Thymus (tissue), 14 donors: ENCODE measurements at places on chromosomes 3 and 15. TPM values are rescaled to one million over a fixed set of nuclear protein-coding genes. Genes with fewer than 3 reads are reported as not detected.

LDHAL6B gene
- total RNA-seq: not detected

DNA sequence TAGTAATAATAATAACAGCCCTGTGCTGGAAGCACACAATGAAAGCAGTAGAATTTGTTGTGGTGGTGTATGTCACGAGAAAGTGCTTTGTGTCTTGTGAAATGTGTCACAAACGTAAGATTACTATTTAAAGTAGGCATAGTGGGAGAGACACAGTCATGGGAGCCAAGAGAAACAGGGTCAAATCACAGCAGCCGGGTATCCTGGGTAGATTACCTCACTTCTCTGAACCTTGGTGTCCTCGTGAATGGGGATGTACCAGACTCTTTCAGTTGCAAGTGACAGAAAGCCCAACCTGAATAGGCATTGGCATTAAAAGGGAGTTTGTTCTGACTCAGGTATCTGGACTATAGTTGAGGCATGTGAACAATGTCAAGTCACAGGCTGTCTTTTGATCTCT is 29.1 kb upstream of the SRGAP3 start:
- DNase-seq: no peak

HCLS1 gene
- total RNA-seq: 128 TPM

DNA sequence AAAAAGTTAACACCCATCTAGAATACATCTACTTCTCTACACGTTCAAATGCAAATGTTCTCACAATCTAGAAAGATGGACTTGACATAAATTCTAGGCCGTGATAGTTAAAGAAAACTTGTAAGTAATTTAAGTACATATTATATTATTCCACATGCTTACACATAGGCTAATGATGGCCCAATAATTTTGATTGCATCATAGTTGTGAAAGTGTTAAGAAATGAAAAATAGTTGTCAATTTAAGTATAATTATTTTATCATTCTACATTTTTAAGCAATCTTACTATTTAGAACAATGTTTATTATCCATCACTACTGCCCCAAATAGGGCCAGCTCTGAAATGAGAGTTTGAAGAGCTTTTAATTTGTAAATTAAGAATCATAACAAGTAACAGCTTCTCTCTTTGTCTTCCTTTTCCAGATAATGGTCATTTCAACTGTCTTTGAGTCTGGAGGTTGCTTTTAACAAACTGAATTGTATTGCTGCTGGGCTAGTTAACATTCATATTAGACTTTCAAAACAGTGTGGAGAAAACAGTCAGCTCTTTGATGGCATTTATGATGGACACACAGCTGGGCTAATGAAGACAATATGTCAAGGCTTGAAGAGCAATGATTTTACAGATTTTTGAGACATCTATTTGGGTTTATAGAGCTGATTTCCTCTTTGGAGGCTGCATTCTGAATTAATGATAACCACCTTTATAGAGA is 246.1 kb upstream of the KCNH8 start:
- DNase-seq: no peak

DNA sequence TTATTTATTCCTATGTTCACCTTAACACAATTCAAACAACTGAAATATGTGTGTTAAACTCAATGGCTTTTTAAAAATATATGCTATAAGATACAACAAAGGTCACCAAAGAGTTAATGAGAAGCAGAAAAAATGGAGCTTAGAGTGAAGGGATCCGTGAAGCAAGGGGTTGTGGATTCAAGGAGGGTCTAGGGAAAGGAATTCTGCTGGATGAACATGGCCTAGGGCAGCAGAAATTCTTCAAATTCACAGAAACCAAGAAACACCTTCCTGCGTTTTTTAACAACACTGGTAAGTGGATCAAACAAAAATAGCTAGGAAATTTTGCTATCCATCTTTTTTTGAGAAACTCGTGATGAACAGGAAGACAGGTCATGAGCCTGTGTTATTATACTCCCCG is 59.3 kb upstream of the PLSCR5 start:
- no peak for DNase-seq

TMEM39A gene
- 19.6 TPM for total RNA-seq
